ENCODE measurements at places on chromosomes 2 and 18. TPM values are rescaled to one million over a fixed set of nuclear protein-coding genes. Genes with fewer than 3 reads are reported as not detected.

- H3K36me3 ChIP-seq: no peaks in the 10 kb centered on the region
- no peak for DNase-seq
- no peak overlapping the region for H3K4me3 ChIP-seq
- H3K4me1 ChIP-seq: no peaks in the 10 kb centered on the region
- peaks cover 5% of the 10 kb centered on the region for H3K27me3 ChIP-seq
- no peak overlapping the region for H3K27ac ChIP-seq
Measured at GRCh38 chr2:118614841-118615271, 232.6 kb downstream of the EN1 start.

- no peaks in the 10 kb centered on the region for H3K4me1 ChIP-seq
- H3K27me3 ChIP-seq: no peaks in the 10 kb centered on the region
- no peak overlapping the region for H3K4me3 ChIP-seq
- DNase-seq: no peak
- H3K27ac ChIP-seq: no peak overlapping the region
Measured at GRCh38 chr18:30175061-30175574, 867.4 kb downstream of the DSC3 start.

- no peak overlapping the region for H3K4me3 ChIP-seq
- H3K4me1 ChIP-seq: no peaks in the 10 kb centered on the region
- no peak for DNase-seq
- no peaks in the 10 kb centered on the region for H3K36me3 ChIP-seq
- H3K27ac ChIP-seq: no peak overlapping the region
- H3K27me3 ChIP-seq: no peaks in the 10 kb centered on the region
Measured at GRCh38 chr2:186459009-186459408, 27.1 kb upstream of the ZC3H15 start.

PID1 gene
- polyA plus RNA-seq: 18.7 TPM

VWC2L gene
- polyA plus RNA-seq: 0.01 TPM
